ENCODE measurements at places on chromosomes 2 and 18.

GRCh38 chr2:130762910-130763385, 7.6 kb downstream of the AMER3 start:
- no peak for DNase-seq

GRCh38 chr2:14826518-14826917, 194.0 kb downstream of the LRATD1 start:
- peak; percentile 77 for DNase-seq

DNA sequence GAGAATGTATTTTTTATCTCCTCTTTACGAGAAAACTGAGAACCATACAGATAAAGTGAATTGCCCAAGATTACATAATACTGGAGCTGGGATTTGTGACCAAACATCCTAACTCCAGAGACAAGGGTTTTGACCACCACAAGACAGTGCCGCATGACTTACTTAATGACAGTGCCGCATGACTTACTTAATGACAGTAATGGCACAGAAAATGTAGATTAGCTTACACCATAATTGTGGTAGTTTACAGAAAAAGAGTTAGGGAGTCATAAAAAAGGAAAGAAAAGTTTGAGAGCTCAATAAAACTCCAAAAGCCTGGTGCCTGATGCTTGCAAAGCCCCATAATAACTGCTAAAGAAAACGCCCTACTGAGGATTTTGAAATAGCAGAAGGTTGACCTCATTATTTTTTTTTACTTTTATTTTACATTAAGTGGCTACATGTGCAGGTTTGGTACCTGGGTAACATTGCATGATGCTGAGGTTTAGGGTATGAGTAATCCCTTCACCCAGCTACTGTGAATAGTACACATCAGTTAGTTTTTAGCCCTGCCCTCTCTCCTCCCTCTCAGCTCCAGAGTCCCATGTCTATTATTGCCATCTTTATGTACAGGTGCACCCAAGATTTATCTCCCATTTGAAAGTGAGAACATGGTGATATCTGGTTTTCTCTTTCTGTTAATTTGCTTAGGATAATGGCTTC, 310.0 kb upstream of the UBE2E3 start:
- peak; percentile 57 for DNase-seq

DNA sequence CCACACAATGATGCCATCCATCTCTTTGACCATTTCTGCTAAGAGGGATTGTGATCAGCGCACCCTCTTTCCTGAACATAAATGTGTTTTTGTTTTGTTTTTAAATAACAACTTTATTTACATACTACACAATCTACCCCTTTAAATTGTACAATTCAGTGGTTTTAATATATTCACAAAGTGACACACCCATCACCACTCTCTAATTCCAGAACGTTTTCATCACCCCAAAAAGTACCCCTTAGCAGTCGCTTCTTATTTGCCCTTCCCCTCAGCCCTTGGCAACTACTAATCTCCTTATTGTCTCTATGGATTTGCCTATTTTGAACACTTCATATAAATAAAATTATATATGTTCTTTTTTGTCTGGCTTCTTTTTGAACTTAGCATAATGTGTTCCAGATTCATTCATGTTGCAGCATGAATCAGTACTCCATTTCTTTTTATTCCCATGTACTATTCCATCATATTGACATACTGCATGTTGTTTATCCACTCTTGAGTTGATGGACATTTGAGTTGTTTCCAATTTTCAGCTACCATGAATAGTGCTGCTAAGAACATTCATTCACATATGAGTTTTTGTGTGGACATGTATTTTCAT, 150.9 kb upstream of the NABP1 start:
- no peak for DNase-seq

DNA sequence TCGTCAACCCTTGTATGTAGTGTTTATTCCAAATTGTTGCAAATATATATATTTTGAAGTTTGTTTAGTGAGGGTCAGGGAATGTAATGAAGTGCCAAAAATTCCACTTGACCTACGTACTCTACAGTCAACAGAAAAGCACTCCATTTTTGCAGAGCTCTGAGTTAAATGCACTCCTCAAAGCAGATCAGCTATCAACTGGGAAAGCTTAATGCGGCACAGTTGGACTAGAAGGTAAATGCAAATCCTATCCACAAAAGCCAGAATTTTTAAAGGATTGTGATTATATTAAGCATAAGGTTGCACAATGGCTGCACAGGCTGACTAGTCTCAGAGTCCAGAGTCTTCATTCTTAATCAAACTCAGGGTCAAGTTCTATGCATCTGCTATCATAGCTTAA, 577.1 kb downstream of the ARHGAP15 start:
- no peak for DNase-seq

DNA sequence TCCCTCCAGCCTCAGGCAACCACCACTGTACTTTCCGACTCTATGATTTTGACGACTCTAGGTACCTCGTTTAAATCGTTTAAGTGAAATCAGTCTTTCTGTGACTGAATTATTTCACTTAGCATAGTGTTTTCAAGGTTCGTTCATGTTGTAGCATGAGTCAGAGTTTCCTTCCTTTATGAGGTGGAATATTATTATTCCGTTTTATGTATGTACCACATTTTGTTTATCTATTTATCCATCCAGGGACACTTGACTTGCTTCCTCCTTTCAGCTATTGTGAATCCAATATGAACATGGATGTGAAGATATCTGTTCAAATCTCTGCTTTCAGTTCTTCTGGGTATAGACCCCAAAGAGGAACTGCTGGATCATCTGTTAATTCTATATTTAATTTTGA, 19.1 kb downstream of the IL1R2 start:
- no peak for DNase-seq

Measured in mammary epithelial cell (primary cell).